ENCODE measurements at places on chromosomes 16 and 17.

- no peak for DNase-seq
Observed at GRCh38 chr17:49565948-49566491, 9.7 kb upstream of the NXPH3 start.

- DNase-seq, result no peak
Observed at GRCh38 chr16:781346-782010, 6.7 kb downstream of the RPUSD1 start.

- DNase-seq, result no peak
Observed at GRCh38 chr17:80790981-80791742, 200.5 kb upstream of the CHMP6 start.

DNA sequence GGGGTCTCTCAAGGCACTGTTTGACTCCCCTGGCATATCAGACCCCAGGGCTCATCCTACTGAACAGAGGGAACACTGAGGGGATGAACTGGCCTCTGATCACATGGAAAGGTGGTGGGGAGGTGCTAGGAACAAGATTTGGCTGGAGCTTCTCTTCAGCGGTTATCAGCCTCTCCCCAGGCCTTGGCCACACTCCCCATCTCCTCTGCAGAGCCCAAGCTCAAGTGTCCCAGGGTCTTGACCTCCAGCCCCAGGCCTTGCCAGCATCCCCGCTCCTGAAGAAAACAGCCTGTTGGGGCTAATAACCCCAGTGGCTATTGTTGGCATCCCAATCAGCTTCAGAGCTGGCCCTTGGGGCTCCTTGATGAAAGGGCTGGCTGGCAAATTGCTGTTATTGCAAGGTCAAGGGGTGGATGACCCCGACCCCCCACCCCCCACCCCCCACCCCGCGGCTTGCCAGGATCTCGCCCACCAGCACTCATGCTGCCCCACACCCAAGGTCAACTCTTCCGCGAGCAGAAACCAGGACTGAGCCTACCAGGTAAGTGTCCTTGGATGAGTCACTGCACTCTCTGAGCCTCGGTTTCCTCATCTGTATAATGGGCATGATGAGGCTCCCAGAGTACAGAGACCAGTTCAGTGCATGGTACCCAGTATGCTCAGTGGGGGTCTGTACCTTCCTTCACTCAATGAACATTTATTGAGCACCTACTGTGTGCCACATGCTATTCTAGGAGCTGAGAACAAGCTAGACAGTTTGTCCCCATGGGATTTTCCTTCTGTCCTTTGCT is 18.8 kb upstream of the FAM83G start:
- no peak for DNase-seq

DNA sequence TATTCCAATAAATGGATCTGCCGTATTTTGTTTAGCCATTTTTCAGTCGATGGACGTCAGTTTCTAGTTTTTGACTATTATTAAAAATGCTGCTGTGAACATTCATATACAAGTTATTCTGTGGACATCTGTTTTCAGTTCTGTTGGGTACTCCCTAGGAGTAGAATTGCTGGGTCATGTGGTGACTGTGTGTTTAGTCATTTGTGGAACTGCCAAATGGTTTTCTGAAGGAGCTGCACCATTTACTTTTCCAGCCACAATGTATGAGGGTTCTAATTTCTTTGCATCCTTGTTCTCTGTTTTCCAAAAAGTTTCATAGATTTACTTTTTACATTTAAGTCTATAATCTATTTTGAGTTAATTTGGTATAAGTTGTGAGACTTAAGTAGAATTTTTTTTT is 29.5 kb downstream of the CYLD start:
- DNase-seq, result no peak

DNA sequence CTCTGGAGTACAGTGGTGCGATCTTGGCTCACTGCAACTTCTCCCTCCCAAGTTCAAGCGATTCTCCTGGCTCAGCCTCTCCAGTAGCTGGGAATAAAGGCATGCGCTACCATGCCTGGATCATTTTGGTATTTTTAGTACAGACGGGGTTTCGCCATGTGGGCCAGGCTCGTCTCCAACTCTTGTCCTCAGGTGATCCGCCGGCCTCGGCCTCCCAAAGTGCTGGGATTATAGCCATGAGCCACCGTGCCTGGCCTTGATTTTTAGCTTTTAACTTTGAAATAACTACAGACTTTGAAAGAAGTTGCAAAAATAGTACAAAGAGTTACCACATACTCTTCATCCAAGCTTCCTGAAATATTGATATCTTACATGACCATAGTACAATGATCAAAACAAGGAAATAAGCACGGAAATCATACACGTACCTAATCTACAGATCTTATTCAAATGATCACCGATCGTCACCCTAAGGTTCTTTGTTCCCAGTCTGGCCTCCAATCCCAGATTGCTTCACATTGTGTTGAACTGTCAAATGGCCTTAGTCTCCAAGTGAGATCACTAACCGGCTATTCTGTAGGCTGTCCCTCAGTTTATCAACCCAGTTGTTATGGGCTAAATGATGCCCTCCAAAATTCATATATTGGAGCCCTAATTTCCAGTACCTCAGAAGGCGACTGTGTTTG is 18.4 kb downstream of the NPIPA1 start:
- no peak for DNase-seq

- no peak for DNase-seq
Observed at GRCh38 chr17:30091121-30091670, 25.4 kb upstream of the NSRP1 start.

GRCh38 chr16:18945233-18945632 is 19.0 kb upstream of the SMG1 start:
- DNase-seq, result no peak

- no peak for DNase-seq
Observed at GRCh38 chr17:12794919-12795532, 5.7 kb downstream of the ARHGAP44 start.
